ENCODE measurements at places on chromosomes 2 and 18.

DNA sequence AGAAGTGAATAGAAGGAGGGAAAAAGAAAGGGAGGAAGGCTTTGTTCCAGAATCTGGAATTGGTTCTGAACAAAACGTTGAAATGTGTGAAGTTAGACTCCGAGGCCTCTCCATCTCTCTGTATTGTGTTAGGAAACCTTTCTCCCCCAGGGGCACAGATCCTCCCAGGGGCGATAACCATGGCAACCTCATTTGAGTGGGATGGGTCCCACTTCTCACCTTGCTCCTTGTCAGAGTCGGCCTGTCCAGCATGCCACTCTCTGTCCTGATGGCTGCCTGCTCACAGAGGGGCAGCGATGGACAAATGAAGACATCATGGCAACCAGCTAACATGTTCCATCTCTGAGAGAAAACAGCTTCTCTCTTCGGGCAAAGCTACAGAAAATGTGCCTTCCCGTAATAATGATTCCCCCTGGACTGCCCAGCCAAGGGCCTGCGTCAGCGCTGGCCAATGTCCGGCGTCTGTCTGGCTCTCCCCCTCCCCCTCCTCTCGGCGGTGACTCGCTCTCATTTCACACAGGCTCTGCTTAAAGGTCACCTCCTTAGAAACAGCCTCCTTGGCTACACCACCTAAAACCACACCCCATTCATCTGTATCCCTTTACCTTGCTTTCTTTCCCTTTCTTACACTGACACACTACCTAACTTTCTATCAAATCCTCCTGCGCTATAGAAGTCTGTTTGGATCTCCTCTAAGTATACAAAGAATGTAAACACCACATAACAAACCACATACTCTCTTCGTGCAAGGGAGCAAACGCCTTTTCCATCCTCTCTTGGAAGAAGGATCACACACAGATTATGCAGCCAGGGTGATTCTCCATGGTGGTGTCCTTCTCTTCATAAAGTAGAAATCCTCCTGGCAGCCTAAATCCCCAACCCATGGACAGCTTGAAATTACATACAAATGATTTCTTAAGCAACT lies 32.1 kb upstream of the TTC39C start:
- peak; percentile 10 for DNase-seq

DNA sequence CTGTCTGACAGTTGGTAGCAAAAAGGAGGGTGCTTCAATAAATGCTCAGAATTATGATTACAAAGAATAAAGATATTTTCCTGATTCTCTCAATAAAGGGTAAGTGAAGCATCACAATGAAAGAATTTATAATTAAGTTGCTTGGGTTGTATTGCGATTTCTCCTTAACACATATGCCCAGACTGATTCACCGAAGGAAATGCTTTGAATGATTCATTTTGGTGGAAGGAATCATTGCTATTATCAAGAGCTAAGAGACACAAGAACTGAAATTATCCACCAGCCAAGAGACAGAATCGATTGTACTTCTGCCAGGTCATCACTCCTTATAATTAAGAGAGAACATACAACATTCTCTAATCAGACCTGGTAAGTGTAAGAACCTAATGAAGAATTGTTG lies 301.4 kb downstream of the NR4A2 start:
- DNase-seq = no peak

- DNase-seq = no peak
Observed at GRCh38 chr18:55470826-55471225, 117.2 kb downstream of the TCF4 start.

GRCh38 chr2:85704800-85705679 lies 10.9 kb downstream of the GNLY start:
- DNase-seq = no peak

- DNase-seq = no peak
Observed at GRCh38 chr18:51912381-51912780, 427.6 kb upstream of the DCC start.

- DNase-seq = no peak
Observed at GRCh38 chr2:25129901-25130520, 38.4 kb downstream of the POMC start.

DNA sequence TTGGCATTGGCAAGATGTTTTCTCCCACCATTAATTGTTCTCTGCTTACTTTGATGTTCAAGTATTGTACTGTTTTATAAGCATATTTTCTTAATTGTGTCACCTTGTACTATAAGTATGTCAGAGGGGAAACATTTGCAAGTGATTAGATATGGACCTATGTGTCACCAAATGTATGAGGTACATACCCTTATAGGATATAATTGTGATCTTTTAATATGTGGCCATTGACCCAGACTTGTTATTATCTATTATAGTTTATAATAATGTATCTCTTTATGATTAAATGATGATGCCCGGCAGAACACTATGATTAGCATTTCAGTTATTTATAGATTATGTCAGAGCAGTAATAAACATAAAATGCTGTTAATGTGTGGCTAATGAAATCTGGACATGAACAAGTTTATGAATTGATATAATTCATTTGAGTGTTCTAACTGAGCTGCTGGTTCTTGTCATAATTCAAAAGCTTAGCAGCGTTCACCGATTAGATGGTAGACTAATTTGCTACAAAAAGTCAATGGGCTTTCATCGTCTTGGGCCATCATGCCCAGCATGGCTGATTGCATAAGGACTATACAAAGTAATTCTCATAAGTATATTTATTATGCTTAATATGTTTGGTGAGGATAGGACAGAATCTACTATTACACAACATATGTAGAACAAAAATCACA lies 480.9 kb upstream of the FANCL start:
- no peak for DNase-seq

DNA sequence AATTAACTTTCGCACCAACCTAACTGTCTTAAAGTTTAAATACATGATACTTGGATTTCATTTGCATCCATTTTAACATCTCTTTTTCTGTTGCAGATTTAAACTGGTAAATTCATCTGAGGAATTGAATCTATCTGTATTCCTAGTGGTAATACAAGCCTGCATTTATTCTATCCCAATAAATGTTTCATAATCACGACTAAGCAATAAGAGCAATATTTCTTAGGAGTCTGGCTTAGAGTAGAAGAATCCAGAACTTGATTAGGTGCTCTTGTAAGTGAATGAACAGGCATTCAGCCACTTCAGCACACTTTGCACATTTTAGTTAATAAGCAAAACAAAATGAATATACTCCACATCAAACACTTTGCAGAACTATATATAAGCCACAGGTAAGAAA lies 27.0 kb downstream of the MSH6 start:
- no peak for DNase-seq

DNA sequence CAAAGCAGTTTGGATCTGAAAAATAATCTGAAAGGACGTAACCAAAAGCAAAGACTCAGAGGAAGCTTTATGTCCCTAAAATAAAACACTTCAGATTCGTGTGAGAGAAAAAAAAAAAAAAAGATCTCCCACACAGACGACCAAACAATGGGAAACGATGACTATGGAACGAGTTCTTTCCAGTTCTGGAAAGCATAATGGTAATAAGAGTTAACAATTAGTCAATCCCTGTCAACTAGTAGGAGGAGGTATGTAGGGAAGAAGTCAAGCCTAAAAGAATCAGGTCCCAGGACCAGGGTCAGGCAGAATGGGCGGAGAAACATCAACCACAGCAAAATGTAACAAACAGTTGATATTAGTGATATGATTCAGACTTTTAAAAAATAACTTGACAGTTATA lies 170.3 kb upstream of the SETBP1 start:
- DNase-seq = no peak

- no peak for DNase-seq
Observed at GRCh38 chr2:231394211-231395141, 1.0 kb upstream of the B3GNT7 start.

- DNase-seq = no peak
Observed at GRCh38 chr18:49639643-49640391, 78.0 kb downstream of the LIPG start.

- DNase-seq = no peak
Observed at GRCh38 chr2:9918275-9918674, 33.2 kb upstream of the GRHL1 start.

GRCh38 chr2:171893824-171894611 lies at the start of gene SLC25A12:
TSS of gene SLC25A12 (minus strand) at chr2:171894244. CDS start at chr2:171894214, 30 bp downstream.
- DNase-seq = peak; percentile 75
